ENCODE measurements at places on chromosomes 5 and 9.

DNA sequence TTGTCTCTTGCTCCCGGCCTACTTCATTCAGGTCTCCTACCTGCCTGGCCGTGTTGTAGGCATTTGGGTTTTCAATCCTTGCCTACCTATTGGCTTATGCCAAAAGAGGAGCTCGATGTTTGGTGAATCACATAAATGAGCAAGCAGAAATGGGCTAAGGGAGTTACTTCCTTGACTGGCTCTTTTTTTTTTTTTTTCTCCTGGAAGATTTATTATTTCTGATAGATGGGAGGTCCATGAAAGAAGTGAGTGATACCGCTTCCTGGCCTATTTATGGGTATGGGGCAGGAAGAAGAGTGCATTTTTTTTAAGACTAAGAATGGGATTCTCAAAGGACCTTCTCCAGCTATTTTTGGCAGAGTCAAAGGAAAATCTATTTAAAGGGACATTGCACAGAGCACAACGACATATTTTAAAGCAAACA is 294.1 kb downstream of the ARHGAP26 start:
- DNase-seq, result no peak

DNA sequence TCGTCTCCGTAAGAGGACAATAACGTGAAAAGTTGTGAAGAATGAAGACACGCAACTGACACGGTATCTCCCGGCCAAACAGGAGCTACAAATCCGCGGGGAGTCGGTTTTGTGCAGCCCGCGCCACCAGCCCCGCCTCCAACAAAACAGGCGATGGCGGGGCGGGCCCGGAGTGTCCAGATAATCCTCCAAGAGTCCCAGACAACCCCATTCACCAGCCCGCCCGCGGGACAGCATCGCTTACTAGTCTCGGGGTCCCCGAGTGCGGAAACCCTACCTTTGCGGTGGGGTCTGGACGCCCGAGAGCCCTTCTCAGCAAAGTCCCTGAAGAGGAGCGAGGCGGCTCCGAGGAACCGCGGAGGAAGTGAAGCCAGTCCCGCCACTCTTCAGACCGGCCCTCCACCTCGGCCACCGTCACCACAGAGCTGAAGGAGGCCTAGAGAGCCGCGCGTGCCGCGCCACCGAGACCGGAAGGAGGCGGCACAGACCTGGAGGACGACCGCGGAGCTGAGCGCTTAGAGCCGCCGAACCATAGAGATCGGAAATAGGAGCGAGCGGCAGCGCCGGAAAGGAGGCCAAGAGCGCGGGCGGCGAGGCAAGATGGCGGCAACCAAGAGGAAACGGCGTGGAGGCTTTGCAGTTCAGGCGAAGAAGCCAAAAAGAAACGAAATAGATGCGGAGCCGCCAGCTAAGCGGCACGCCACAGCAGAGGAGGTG is at the start of the genes BRIX1 and RAD1:
Gene BRIX1, plus strand, starts transcription at position 573 of the 717 bp plus-strand sequence. Its CDS starts 28 bp downstream, at position 601.
Gene RAD1, minus strand, starts transcription at position 366 of the 717 bp plus-strand sequence. CDS start 612 bp downstream, outside the sequence.
- DNase-seq, result peak; percentile 97

GRCh38 chr9:106893088-106893487 is 30.1 kb downstream of the ZNF462 start:
- no peak for DNase-seq

DNA sequence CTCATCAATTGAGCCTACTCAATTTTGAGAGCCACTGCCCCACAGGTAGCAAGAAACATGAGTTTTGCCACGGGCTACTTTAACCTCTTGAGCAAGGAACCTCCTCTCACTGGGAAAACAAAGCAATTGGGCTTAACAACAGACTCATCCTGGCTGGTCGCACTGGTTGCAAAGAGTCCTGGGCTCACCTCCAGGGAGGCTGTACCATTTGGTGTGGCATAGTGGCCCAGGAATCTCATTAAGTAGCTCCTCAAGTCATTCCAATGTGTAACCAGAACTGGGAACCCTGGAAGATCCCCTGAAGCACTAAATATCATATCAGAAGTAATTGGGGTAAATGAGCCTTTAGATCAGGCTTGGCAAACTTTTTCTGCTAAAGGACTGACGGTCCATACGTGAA is 78.5 kb downstream of the MYO10 start:
- no peak for DNase-seq

GRCh38 chr9:81207651-81208050 is 481.7 kb downstream of the TLE1 start:
- DNase-seq, result no peak

- DNase-seq, result no peak
Measured at GRCh38 chr5:168580227-168580508, 1.0 kb upstream of the PANK3 start.

DNA sequence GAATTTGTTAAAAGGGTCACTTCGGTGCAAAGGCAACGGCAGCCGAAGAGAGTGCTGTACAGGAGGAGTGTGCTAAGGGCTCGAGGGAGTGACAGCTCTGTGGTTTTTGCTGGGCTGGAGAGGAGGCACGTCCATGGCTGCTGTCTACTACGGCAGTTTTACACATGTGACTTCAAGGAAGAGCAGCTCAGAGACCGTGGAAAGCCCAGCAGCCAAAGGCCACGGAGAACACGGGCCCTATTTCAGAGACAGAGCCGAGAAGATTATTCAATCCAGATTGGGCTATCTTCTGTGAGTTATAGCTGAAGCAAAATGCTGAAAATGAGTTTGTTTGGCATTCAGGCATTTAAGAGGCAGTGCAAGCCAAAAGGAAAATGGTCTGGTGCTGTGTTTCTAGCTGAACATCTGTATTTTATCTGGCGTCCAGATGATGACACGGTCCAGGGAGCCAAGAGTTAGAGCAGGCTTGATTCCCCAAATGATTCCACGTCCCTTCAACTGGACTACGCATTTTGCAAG is 96.4 kb downstream of the RFK start:
- no peak for DNase-seq

GRCh38 chr5:133423618-133424282 is 188.6 kb downstream of the FSTL4 start:
- DNase-seq, result peak; percentile 72

DNA sequence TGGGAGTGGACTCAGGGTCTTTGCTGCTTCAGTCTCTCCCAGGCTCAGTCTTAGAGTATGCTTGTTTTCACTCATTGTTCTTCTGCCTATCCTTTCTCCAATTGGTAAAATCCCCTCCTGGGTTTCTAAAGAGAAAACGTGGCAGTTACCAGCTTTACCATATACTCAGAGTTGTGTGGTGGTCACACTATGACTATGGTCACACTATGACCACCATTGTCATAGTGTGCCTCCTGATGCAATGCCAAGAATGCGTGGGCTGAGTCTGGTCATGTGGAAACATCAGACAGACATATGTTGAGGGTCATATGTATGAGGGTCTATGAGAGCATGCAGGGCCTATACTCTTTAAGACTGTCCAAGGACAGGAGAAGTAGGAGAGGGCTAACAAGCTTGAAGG is 326.5 kb upstream of the PRR16 start:
- DNase-seq, result no peak

GRCh38 chr9:76519075-76519835 is 60.3 kb downstream of the GCNT1 start:
- DNase-seq, result no peak

DNA sequence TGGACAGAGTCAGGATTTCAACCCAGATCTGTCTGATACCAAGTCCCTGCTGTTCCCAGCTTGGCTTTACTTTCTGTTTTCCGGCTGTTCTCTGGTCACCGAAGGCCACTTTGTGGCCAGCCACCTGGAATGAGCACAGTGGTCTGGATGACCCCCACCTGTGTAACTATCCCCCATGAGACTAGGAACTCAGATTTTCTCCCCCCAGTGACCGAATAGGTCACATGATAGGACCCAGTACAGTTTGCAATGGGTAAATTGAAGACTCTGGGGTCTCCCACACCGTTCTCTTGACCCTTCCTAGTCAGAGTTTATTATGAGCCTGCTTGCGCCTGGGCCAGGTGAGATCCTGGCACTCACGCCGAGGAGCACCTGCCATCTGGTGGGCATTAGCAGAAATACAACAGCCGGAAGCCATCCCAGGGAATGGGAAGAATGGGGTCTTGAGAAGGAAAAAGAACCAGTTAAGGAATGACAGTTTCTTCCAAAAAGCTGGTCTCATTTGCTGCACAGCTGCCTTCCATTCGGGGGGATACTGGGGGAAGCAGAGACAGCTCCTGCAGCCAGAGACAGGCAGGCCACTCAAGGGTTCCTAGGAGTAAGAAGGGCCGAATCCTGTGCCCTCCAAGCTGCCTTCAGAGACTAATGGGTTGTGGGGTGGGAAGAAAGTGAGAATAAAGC is 7.1 kb downstream of the PHYHD1 start:
- peak; percentile 41 for DNase-seq

GRCh38 chr9:113538131-113538530 is 74.6 kb downstream of the RGS3 start:
- DNase-seq, result no peak

- no peak for DNase-seq
Measured at GRCh38 chr5:24823625-24824024, 178.8 kb upstream of the CDH10 start.

DNA sequence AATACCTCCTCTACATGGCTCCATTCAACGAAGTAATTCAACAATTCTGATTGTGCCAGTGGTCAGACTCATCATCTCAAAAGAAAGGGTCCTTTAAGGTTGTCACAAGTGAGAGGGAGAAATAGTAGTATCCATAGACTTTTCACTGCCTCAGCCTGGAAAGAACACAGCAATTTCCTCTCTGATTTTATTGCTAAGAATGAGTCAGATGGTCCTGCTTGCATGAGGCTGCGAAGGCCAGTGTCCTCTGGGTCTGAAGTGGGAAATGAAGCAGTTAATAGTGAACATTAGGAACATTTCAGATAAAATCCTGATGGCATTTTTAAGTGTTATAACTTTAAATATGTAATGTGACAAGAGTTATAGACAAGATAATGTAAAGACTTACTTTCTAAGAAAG is 979.0 kb downstream of the EFNA5 start:
- DNase-seq, result no peak

DNA sequence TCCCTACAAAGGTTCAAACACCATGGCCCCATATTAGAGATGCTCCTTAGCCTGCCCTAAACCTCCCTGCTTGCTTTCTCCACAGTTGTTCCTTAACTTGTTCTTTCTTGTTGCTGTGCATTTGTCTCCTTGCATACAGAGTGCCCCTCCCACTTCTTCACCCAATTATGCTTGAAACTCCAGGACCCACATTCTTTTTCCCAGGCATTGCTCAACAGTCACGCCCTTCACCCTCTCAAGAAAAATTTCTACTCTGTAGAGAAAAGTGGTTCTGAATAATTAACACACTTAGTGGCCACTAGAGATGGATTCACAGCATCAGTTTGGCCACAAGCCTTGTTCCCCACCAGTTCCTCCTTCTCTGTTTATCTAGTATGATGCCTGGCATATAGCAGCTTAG is 57.7 kb downstream of the NREP start:
- DNase-seq, result no peak

DNA sequence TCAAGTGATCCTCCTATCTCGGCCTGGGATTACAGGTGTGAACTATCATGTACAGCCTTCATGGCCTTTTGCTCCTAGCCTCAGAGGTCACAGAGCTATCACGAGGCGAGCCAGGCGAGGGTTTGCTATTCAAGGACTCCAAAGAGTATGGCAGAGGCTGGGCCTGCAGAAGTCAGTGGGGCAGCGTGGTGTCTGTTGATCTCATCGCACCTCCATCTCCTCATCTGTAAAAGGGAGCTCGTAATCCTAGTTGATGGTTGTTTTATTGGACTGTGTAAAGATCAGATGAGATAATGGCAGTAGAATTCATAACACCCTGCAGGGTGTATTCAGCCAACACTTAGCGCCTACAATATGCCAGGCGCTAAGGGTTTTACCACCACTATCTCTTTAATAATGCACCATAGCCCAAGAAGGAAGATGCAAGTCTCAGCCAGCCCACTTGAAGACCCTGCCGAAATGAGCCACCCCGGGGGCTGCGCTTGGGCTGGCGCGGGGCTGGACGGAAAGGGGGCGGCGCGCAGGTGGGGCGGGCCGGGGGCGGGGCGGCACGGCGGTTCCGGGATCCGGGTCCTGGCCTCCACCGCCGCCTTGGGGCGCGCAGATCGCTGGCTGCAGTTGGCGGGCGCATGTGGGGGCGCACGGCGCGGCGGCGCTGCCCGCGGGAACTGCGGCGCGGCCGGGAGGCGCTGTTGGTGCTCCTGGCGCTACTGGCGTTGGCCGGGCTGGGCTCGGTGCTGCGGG is at the start of gene GALNT12:
Gene GALNT12, plus strand, starts transcription at position 601 of the 744 bp plus-strand sequence. Its CDS starts 29 bp downstream, at position 630.
- peak; percentile 54 for DNase-seq

GRCh38 chr5:150148117-150148927 is 7.3 kb downstream of the PDGFRB start:
- DNase-seq, result no peak

- DNase-seq, result peak; percentile 11
Measured at GRCh38 chr5:62720031-62720441, 141.4 kb downstream of the LRRC70 start.

GRCh38 chr5:146873186-146873917 is 5.2 kb downstream of the PPP2R2B start:
- DNase-seq, result no peak

DNA sequence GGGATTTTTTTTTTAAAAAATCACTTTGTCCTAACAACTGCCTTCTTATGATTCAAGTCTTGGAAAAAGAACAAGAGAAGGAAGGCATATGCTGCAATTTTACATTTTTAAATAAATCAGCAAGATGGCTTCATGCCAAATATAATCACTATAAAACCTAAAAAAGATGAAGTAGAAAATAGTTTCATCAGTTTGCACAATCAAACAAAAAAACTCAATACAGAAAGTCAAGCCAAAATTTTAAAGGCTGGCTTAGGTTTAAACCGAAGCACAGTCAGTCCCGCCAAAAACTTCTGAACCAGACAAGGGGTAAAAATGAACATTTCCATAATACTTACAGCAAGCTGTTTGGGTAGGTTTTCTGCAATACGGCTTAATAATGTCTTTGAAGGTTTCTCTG is 57.3 kb downstream of the ZFR start:
- DNase-seq, result no peak

DNA sequence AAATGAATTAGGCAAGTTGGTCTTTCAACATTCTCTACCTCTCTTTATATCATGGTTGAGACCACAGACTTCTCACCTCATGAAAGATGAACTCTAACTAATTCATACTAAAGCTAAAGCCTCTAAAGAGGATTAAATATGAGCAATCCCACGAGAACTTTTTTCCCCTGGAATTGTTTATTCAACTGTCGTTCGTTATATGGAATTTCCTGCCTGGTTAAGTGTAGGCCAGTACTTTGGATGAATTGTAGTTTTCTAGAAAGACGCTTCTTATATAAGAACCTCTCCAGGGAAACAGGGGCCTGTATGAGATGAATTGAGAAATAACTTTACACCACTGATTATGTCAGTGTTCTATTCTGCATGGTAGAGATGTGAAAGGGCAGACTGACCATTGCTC is 42.9 kb downstream of the PDCD1LG2 start:
- DNase-seq, result no peak

DNA sequence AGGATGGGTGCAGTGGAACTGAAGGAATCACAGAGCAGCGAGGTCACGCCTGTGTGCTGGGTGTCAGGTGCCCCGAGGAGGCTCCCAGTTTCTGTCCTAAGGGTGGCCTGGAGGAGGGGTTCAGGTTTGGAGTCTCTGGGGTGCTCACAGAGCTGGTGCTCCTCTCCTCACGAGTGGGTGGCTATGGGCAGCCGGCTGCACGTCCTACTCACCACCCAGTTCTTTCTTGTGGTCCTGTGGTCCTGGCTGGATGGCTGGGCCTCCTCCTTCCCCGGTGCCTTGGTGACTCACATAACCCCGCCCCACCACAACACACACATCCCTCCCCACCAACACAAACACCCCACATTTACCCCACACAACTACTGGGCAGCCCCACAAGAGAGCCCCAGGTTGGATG is 9.9 kb upstream of the PTGS1 start:
- DNase-seq, result peak; percentile 24

GRCh38 chr5:113176734-113177133 is 200.1 kb downstream of the DCP2 start:
- DNase-seq, result no peak
